Calu3 (cell line): ENCODE measurements at places on chromosomes 5 and 9.
A peak's percentile ranks its signal among the peaks of the same experiment; 100 is the strongest.

DNA sequence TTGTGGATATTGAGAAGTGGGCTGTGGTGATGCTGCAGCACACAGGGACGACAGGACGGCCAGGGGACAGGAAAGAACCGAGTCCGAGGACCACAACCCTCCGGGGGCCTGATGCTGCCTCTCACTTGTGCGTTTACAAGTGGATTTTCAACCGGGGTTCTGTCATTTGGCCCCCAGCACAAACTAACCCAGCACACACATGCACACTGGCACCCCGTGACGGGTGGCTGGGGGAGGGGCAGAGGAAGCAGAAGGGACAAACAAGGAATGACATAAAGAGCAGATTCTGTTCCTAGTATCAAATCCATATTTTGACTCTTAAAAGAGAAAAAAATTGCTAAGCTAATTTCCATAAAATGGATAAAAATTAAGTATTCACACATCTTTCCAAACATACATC lies 18.3 kb upstream of the ZFYVE16 start:
- no peaks in the 10 kb centered on the region for H3K4me1 ChIP-seq
- DNase-seq: no peak
- no peaks in the 10 kb centered on the region for H3K36me3 ChIP-seq
- no peak overlapping the region for H3K4me3 ChIP-seq
- peaks cover 26% of the 10 kb centered on the region for H3K27me3 ChIP-seq
- no peak overlapping the region for H3K27ac ChIP-seq

DNA sequence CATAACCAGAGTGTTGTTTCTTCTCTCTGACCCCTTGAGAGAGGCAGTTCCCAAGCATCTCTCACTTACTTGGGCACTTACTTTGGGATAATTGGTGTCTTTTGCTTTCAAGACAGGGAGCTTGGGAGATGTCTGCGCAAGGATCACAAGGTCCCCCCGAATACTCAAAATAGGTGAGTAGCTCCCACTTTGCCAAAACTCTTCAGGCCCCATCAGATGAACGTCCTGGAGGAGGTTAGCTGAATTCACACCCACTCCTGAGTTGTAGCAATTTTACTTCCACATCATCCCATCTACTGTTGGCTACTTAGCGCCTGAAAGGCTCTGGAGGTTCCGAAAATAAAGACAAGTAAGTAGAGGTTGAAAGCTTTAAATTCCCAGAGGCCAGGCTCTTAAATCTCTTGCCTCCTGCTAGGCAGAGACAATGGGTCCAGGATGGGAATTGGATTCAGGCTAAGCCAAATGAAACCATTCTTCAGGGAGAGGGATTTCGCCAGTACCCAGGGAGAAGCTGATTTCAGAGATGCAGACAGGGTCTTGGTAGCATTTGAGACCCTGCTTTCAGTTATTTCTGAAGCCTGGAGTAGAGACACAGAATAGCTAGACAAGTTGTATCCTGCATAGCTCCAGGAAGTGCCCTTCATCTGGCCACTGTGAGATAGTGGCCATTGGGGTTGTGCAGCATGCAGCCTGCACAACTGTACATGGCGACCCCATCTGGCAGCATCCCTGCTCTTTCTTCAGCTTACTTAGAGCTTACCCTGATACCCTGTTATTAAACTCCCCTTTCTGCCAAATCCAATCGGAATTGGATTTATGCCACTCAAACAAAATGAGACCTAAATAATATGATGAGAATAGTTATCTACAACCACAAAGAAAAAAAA lies 60.1 kb downstream of the BOD1 start:
- DNase-seq: no peak
- peaks cover 51% of the 10 kb centered on the region for H3K27me3 ChIP-seq
- no peaks in the 10 kb centered on the region for H3K4me1 ChIP-seq
- H3K27ac ChIP-seq: no peak overlapping the region
- H3K36me3 ChIP-seq: no peaks in the 10 kb centered on the region

DNA sequence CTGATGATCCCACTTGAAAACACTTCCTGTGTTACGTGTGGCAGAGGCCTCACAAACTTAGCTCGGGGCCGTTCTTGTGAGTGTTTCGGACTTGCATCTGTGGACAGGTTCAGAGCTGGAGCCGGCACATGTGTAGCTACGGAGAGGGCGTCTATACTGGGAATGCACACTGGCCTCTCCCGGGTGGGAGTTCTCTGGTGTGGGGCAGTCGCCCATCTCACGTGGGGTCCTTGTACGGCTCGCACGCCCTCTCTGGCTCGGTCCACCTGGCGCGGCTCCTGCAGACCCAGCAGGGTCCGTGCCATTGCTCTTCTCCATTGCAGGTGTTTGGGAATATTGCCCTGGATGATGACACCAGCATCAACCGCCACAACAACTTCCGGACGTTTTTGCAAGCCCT lies 197.9 kb downstream of the CACNA1B start:
- peaks cover 75% of the 10 kb centered on the region for H3K27me3 ChIP-seq
- H3K4me1 ChIP-seq: no peaks in the 10 kb centered on the region
- H3K27ac ChIP-seq: no peak overlapping the region
- peaks cover 6% of the 10 kb centered on the region for H3K36me3 ChIP-seq
- no peak overlapping the region for H3K4me3 ChIP-seq

GRCh38 chr5:145867806-145868205 lies 5.0 kb downstream of the GRXCR2 start:
- H3K4me1 ChIP-seq: no peaks in the 10 kb centered on the region
- H3K36me3 ChIP-seq: no peaks in the 10 kb centered on the region
- DNase-seq: no peak
- no peaks in the 10 kb centered on the region for H3K27me3 ChIP-seq
- no peak overlapping the region for H3K27ac ChIP-seq
- no peak overlapping the region for H3K4me3 ChIP-seq

GRCh38 chr5:83498585-83498984 lies 27.0 kb downstream of the VCAN start:
- H3K36me3 ChIP-seq: peaks cover 5% of the 10 kb centered on the region
- no peak overlapping the region for H3K4me3 ChIP-seq
- peaks cover 11% of the 10 kb centered on the region for H3K4me1 ChIP-seq
- no peaks in the 10 kb centered on the region for H3K27me3 ChIP-seq

GRCh38 chr5:90365328-90365727 lies 44.2 kb downstream of the CETN3 start:
- no peak overlapping the region for H3K27ac ChIP-seq
- H3K4me1 ChIP-seq: no peaks in the 10 kb centered on the region
- H3K36me3 ChIP-seq: no peaks in the 10 kb centered on the region
- no peaks in the 10 kb centered on the region for H3K27me3 ChIP-seq

DNA sequence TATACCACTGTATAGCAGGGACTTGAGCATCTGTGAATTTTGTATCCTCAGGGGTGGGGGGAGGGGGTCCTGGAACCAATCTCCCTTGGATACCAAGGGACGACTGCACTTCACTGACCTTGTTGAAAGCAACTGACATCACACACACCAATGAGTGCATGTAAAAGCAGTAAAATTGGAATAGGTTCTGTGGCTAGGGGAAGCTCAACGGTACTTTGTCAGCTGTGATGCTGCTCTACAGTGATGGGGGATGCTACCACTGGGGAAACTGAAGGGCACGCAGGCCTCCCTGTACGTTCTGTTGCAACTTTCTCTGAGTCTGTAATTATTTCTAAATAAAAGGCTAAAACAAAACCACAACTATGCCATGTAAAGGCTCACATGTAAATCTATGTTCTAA lies 47.0 kb upstream of the RETREG1 start:
- H3K4me1 ChIP-seq: no peaks in the 10 kb centered on the region
- no peak overlapping the region for H3K4me3 ChIP-seq
- no peak for DNase-seq
- H3K36me3 ChIP-seq: peaks cover 64% of the 10 kb centered on the region
- H3K27ac ChIP-seq: no peak overlapping the region
- no peaks in the 10 kb centered on the region for H3K27me3 ChIP-seq

GRCh38 chr5:16744164-16744880 lies 127.5 kb upstream of the RETREG1 start:
- H3K36me3 ChIP-seq: peaks cover 36% of the 10 kb centered on the region
- H3K27me3 ChIP-seq: no peaks in the 10 kb centered on the region
- H3K4me1 ChIP-seq: no peaks in the 10 kb centered on the region
- no peak overlapping the region for H3K27ac ChIP-seq
- no peak overlapping the region for H3K4me3 ChIP-seq

- H3K27ac ChIP-seq: peak overlapping the region; percentile 68
- H3K4me1 ChIP-seq: peaks cover 56% of the 10 kb centered on the region
- DNase-seq: no peak
- H3K36me3 ChIP-seq: peaks cover 13% of the 10 kb centered on the region
- H3K27me3 ChIP-seq: no peaks in the 10 kb centered on the region
Observed at GRCh38 chr5:171954721-171955120, 51.7 kb downstream of the FBXW11 start.
